ENCODE measurements at places on chromosomes 12 and 14.

DNA sequence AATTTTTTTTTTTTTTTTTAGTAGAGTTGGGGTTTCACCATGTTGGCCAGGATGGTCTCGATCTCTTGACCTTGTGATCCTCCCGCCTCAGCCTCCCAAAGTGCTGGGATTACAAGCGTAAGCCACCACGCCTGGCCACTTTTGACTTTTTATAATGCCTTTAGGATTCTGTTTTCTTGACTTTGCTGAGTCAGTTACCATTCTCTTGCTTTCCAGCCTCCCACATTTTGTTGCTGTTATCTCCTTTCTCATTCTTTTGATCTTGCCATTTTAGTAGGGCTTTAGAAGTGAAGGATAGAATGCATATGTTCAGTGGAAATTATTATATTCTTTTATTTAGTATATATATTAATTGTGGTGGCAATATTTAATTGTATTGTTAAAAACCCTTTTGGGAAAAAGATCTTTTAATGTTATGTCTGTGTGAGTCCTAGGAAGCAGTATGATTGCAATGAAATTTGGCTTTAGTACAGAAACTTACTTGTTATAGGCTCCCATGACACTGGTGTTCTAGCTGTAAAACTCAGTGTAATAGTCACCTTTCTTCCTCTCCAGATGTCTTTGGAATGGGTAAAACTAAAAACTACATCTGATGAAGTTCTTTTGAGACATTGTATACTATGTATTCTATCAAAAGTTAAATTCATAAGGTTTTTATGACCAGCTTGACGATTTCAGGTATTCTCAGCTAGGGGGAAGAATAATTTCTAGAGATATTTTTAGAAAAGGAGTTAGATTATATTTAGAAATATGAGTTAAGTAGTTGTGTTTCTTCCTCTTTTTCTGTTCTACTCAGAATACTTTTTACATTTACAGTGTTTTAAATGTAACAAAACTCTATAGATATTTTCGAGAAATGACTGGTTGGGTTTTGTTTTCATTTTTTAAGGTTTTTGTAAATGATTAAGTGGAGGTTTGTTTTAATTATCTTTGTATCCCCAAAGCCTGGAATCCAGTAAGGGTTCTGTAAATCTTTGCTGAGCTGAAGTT, 74.7 kb downstream of the APAF1 start:
- H3K27me3 ChIP-seq = no peaks in the 10 kb centered on the region
- no peaks in the 10 kb centered on the region for H3K4me1 ChIP-seq
- H3K36me3 ChIP-seq = no peaks in the 10 kb centered on the region
- H3K27ac ChIP-seq = no peak overlapping the region
- no peak for DNase-seq

- no peak overlapping the region for H3K27ac ChIP-seq
- H3K27me3 ChIP-seq = no peaks in the 10 kb centered on the region
- no peak for DNase-seq
- no peaks in the 10 kb centered on the region for H3K36me3 ChIP-seq
- no peak overlapping the region for H3K4me3 ChIP-seq
Observed at GRCh38 chr12:6145564-6145963, 21.1 kb upstream of the VWF start.

DNA sequence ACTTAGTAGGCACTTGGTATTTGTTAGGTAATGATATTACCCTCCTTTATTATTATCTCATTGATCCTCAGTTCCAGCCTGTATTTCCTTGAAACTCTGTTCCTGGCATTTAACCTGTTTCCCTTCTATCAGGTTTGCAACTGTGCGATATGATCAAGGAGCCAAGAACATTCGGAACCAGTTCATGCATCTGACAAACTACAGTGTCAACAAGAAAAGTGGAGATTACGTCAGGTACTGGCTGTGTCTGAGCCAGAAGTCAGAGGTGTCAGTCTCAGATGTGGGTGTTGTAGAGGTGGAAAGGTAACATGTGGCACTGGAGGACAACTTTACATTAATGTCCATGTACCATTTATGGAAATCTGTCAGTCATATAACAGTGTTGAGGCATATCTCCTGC, 56.7 kb downstream of the TTLL5 start:
- H3K27ac ChIP-seq = no peak overlapping the region
- no peak overlapping the region for H3K4me3 ChIP-seq
- no peaks in the 10 kb centered on the region for H3K27me3 ChIP-seq
- no peaks in the 10 kb centered on the region for H3K36me3 ChIP-seq
- no peaks in the 10 kb centered on the region for H3K4me1 ChIP-seq
- no peak for DNase-seq

- H3K27me3 ChIP-seq = no peaks in the 10 kb centered on the region
- H3K27ac ChIP-seq = peak overlapping the region; percentile 49
- no peaks in the 10 kb centered on the region for H3K36me3 ChIP-seq
- peak; percentile 25 for DNase-seq
- no peaks in the 10 kb centered on the region for H3K4me1 ChIP-seq
- H3K4me3 ChIP-seq = no peak overlapping the region
Observed at GRCh38 chr12:102526656-102527055, 46.3 kb upstream of the IGF1 start.

- DNase-seq = no peak
- H3K27ac ChIP-seq = no peak overlapping the region
- no peaks in the 10 kb centered on the region for H3K36me3 ChIP-seq
Observed at GRCh38 chr14:31582286-31582691, 21.1 kb downstream of the NUBPL start.

DNA sequence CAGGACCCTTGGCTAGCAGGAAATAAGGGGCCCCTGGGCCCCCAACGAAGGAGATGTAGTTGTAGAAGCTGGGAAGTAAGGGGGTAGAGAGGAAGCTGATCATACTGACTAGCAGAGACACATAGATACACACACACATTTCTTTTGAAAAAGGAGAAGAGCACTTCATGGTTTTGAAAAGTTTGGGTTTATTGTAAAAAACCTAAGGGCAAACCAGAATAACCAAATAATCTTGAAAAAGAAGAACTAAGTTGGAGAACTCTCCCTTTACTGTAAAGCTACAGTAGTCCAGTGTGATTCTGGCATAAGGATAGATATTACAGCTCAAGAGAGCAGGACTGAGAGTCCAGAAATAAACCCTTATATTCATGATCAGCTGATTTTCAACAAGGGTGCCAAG, 5.8 kb upstream of the HCAR3 start:
- no peaks in the 10 kb centered on the region for H3K27me3 ChIP-seq
- no peaks in the 10 kb centered on the region for H3K36me3 ChIP-seq
- H3K27ac ChIP-seq = no peak overlapping the region

DNA sequence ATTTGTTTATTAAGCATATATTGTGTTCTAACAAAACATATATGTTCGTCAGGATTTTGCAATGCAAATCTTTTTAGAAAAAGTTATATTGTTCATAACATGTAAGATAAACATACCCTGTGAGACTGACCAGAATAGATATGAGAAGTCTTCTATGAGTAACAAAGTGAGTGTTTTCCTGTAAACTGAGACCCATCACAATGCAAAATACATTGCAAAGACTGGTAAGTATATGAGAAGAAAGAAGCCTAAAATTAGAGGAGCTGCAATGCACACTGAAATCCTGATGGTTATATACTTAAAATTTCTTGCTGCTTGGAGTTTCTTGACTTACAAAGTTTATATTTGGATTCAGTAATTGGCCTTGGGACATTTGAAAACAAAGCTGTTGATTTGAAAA, 6.0 kb downstream of the HMGA2 start:
- no peak overlapping the region for H3K27ac ChIP-seq
- H3K36me3 ChIP-seq = no peaks in the 10 kb centered on the region
- H3K4me3 ChIP-seq = no peak overlapping the region
- no peak for DNase-seq

GRCh38 chr12:28248555-28249145, 58.4 kb downstream of the CCDC91 start:
- H3K4me1 ChIP-seq = no peaks in the 10 kb centered on the region
- H3K36me3 ChIP-seq = no peaks in the 10 kb centered on the region
- H3K27me3 ChIP-seq = no peaks in the 10 kb centered on the region
- no peak for DNase-seq
- H3K4me3 ChIP-seq = no peak overlapping the region
- no peak overlapping the region for H3K27ac ChIP-seq

GRCh38 chr12:116803013-116803736, 65.1 kb downstream of the RNFT2 start:
- H3K4me3 ChIP-seq = no peak overlapping the region
- no peaks in the 10 kb centered on the region for H3K36me3 ChIP-seq
- no peak overlapping the region for H3K27ac ChIP-seq
- H3K4me1 ChIP-seq = no peaks in the 10 kb centered on the region

- H3K36me3 ChIP-seq = no peaks in the 10 kb centered on the region
- DNase-seq = no peak
- H3K27me3 ChIP-seq = no peaks in the 10 kb centered on the region
- peak overlapping the region; percentile 77 for H3K27ac ChIP-seq
- H3K4me1 ChIP-seq = no peaks in the 10 kb centered on the region
- H3K4me3 ChIP-seq = no peak overlapping the region
Observed at GRCh38 chr12:14959463-14959862, 1.9 kb downstream of the ARHGDIB start.

DNA sequence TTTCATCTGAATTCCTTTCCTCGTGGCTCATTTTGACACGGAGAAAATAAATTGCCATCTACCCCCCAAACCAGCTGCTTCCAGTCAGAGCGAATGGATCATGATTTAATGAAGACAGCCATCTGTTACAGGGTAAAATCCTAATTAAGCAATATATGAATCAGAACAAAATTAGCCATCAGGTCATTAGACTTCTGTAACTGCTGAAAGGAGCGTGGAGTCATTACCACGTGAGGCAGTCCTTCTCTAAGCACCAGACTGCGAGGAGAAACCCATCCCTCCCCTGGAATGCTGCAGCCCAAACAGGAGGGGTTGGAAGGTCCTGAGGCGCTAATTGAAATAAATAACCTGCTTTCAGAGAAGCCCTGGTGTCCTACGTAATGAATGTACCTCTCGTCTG, 51.1 kb upstream of the TCL1A start:
- H3K4me3 ChIP-seq = no peak overlapping the region
- no peak for DNase-seq
- no peak overlapping the region for H3K27ac ChIP-seq
- H3K4me1 ChIP-seq = no peaks in the 10 kb centered on the region
- no peaks in the 10 kb centered on the region for H3K36me3 ChIP-seq

DNA sequence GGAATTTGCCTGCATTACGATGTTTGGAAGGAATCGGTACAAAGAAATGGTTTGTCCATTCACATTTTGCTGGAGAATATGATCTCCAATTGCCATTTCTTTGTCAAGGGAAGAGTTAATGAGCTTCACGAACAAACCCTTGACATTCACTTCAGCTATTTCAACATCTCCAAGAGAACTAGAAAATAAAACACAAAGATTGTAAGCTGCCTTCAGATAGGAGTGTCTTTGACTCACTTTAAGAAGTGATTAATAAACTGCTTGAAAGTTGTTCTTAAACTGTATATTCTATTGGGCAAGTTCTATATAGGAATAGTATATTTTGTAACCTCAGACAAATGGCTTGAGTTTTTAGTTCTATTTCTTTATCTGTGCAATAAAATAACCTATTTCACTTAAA, 26.3 kb downstream of the LMNTD1 start:
- DNase-seq = no peak
- no peaks in the 10 kb centered on the region for H3K36me3 ChIP-seq
- H3K27ac ChIP-seq = no peak overlapping the region
- H3K4me3 ChIP-seq = no peak overlapping the region

All from uterus (tissue), 4 donors.